ENCODE measurements at places on chromosomes 12 and 14.

DNA sequence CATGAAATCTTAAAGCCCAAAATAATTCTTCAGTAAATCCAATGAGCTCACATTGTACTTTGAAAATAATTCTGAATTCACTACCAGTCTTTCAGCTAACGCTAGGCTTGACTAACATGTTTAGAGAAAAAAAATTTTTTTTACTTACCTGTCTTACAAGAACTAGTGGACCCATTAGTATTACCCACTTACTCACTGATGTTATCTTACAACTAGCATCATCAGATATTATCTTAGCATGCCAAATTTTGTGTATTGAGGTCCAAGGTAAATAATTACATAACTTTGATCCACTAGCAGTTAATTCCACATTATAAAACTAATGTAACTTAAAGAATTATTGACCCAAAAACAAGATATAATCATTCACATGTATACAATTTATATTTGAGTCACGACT lies 62.7 kb downstream of the SLC41A2 start:
- DNase-seq: no peak

- no peak for DNase-seq
Measured at GRCh38 chr12:68559246-68559645, 51.5 kb upstream of the RAP1B start.

GRCh38 chr12:27777141-27777540 lies 2.9 kb upstream of the KLHL42 start:
- DNase-seq: no peak

DNA sequence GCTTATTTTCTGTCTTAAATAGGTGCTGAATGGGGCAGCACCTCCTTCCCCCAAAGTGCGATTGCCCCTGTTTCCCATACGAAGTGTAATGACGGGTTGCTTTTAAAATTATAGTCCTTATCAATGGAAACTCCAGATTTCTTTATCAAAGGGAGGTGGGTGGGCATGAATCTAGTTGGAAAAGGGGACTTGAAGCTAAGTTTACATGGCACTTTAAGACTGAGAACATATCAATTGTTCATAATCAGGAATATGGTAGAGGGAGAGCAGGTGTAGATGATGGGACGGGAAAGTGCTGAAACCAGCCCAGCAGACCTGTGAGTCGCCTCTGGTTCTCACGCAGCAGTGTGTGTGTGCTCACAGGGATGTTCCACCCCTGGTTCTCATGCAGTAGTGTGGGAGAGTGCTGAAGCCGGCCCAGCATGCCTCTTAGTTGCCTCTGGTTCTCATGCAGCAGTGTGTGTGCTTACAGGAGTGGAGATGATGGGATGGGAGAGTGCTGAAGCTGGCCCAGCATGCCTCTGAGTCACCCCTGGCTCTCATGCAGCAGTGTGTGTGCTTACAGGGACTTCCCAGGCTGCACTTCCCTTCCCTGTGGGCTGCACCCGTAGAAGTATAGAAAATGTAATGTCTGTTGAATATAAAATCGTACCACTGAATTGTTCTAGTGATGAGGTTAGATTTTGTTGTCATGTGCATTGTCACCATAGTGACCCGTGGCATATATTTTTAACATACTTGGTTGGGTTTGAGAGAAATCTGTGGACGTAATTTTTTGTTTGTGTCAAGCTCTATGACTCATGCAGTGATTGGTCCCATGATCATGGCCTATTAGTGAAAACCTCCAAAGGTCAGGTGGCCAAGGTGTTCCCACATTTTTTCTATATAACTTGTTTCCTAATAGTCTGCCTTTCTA lies 51.6 kb downstream of the GPATCH2L start:
- peak; percentile 88 for DNase-seq

DNA sequence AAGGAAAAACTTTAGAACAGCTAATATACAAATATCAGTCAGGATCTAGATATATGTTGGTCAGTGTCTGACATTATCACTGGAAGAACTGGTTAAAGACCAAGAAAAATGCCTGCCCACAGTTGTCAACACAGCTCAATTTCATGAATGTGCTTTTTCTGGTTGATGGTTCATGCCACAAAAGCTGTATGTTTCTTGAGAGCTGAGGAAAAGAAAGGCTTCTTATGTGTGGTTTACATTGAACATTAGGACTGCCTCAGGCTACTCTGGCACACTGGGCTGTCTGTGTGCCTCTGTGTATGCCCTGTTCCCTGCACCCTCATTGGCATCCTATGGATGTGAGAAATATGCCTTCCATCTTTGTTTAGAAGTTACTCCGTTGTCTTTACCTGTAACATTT lies 218.8 kb upstream of the RGS6 start:
- DNase-seq: no peak

All from AG08396 (cell line).